Suprapubic skin (tissue), 4 donors: ENCODE measurements at places on chromosomes 6 and 20. TPM values are rescaled to one million over a fixed set of nuclear protein-coding genes. Genes with fewer than 3 reads are reported as not detected.

DNA sequence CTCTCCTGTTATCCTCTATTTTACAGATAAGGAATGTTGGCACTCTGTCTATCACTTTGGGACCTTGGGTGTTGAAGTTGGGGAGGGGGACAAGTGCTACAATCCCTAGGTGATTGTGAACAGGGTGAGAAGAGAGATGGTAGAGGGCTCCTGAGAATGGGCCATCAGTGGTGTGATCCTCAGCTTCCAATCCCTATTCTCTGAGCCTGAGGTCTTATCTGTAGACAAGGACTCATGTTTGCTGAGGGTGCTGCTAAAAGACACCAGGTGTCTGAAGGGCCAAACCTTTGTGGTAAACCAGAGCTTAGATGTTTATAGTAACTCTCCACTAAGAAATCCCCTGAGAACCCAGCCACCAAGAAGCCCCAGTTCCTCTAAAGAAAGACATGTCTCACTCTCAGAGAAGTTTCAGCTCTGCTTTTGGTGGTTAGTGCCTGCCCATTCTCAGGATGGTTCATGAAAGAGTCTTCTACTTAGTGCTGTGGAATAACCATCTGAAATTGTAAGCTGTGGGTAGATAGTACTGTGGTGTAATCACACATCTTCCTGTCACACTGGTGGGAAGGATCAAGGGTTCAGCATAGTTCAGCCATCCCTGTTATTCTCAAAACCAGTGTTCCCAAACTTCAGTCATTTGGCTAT, 58.2 kb upstream of the IL20RA start:
- no peak for DNase-seq

- no peak for DNase-seq
Measured at GRCh38 chr6:41940759-41941279, 789 bp downstream of the CCND3 start.

GRCh38 chr6:15352220-15352619, 106.4 kb downstream of the JARID2 start:
- DNase-seq, result no peak

DNA sequence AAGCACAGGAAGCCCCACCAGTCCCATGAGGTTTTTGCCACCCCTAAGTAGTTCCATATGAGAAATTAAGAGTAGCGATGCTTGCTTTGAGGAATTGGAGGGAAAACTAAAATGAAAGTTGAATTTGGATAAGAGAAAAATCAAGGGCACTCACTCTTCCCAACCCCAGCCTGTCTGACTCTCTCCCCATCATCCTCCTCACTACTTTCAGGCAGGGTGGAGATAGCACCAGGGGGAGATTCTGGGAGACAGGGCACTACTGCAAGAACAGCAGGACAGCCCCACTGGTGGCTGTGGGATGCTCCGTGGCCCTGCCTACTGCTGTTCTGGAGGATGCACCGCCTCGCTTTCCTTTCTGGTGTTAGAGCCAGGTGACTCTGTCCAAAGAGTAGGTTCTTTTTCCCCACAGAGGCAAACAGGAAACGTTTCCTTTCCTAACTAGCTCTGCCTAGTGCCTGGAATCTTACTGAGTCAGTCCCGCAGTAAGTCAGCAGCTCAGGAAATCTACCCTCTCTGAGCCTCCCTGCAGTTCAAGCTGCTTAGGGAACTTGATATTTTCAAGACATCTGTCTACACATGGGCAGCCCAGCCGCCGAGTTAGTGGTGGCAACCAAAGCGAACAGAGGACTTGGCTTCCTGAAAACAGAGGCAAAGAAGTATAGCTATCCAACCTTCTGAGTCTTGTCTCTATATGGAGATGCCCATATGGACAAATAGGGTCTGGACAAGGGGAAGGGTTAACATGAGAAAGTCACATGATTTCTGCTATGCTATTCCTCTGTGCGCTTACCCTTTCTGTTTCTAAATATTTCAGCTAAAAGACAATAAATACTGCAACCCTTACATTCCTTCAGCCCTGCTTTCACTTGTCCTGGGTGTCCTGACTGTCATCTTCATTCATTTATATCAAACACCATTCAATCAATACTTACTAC, 11.4 kb downstream of the HLA-E start:
- DNase-seq, result no peak

- no peak for DNase-seq
Measured at GRCh38 chr20:52103913-52104545, 87.5 kb downstream of the ZFP64 start.

GRCh38 chr6:93779086-93779841, 359.9 kb upstream of the EPHA7 start:
- no peak for DNase-seq

- DNase-seq, result no peak
Measured at GRCh38 chr20:35640724-35641123, 24.0 kb downstream of the CPNE1 start.

The BNIP5 gene
- total RNA-seq, result not detected

The FKBP1C gene
- total RNA-seq, result 0.31 TPM

The UST gene
- 17.1 TPM for total RNA-seq

The TAF4 gene
- total RNA-seq, result 18.0 TPM

The KPNA5 gene
- 6.1 TPM for total RNA-seq

The SNX9 gene
- total RNA-seq, result 31.8 TPM
